ENCODE measurements at places on chromosomes 12 and 14. TPM values are rescaled to one million over a fixed set of nuclear protein-coding genes. Genes with fewer than 3 reads are reported as not detected.

- H3K4me3 ChIP-seq = no peak overlapping the region
- no peaks in the 10 kb centered on the region for H3K4me1 ChIP-seq
- no peak for DNase-seq
- H3K36me3 ChIP-seq = no peaks in the 10 kb centered on the region
Measured at GRCh38 chr12:115336506-115336905, 652.5 kb upstream of the TBX3 start.

DNA sequence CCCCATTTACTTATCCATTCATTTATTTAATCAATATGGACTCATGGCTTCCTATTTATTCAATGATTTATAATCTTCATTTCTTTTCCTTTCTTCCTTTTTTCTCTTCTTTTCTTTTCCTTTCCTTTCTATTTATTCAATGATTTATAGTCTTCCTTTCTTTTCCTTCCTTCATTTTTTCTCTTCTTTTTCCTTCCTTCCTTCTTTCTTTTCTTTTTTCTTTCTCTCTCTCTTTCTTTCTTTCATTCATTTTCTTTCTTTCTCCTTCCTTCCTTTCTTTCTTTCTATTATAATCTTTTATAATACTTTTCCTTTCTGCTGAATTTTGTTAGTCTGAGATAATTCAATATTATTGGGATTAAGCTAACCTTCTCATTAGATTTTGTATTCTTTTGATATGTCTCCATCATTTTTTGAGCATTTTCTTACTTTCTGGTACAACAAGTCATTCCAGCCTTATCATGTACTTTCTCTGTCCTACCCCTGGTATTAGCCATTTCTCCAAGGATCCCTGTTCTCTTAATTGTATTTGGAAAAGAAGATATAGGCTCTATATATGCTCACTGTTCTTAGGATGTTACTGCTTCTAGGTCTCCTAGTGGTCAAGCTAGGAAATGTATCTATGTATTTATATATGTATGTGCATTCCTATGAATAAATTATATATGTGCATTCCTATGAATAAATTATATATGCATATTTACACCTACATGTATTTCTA lies 12.1 kb downstream of the LACRT start:
- no peaks in the 10 kb centered on the region for H3K4me1 ChIP-seq
- H3K27ac ChIP-seq = no peak overlapping the region
- peaks cover 41% of the 10 kb centered on the region for H3K27me3 ChIP-seq
- H3K36me3 ChIP-seq = no peaks in the 10 kb centered on the region
- no peak overlapping the region for H3K4me3 ChIP-seq

- H3K27ac ChIP-seq = no peak overlapping the region
- H3K36me3 ChIP-seq = no peaks in the 10 kb centered on the region
- H3K4me1 ChIP-seq = no peaks in the 10 kb centered on the region
- no peak for DNase-seq
- no peaks in the 10 kb centered on the region for H3K27me3 ChIP-seq
- no peak overlapping the region for H3K4me3 ChIP-seq
Measured at GRCh38 chr14:82403987-82404386, 870.3 kb upstream of the SEL1L start.

GRCh38 chr14:61429316-61429715 lies 107.9 kb downstream of the PRKCH start:
- H3K4me3 ChIP-seq = no peak overlapping the region
- no peaks in the 10 kb centered on the region for H3K36me3 ChIP-seq
- H3K27me3 ChIP-seq = no peaks in the 10 kb centered on the region
- H3K27ac ChIP-seq = no peak overlapping the region
- peaks cover 3% of the 10 kb centered on the region for H3K4me1 ChIP-seq

MMAB gene
- total RNA-seq = 29.9 TPM

CCDC196 gene
- not detected for total RNA-seq

ZCRB1 gene
- 61.1 TPM for total RNA-seq

Measured in endodermal cell (in vitro differentiated cells).